Activated CD4-positive, alpha-beta T cell treated with anti-CD3 and anti-CD28 coated beads, Interleukin-2, amount 10 ng/mL, durations not matched to agents 7 days and 5 days (primary cell): ENCODE measurements at places on chromosomes 1 and 21. TPM values are rescaled to one million over a fixed set of nuclear protein-coding genes. Genes with fewer than 3 reads are reported as not detected.

Gene SV2A
- total RNA-seq = 7.5 TPM

Gene RHBDL2
- total RNA-seq = not detected

Gene ZBED6
- total RNA-seq = 18.9 TPM

Gene AADACL3
- total RNA-seq = not detected

Gene ZNF648
- total RNA-seq = not detected

Gene LAMC2
- total RNA-seq = 0.05 TPM

Gene ORC1
- 36.7 TPM for total RNA-seq

Gene PTGER3
- total RNA-seq = 0.12 TPM
